Ammon's horn (tissue), 1 donor: ENCODE measurements at places on chromosomes 12 and 14.

DNA sequence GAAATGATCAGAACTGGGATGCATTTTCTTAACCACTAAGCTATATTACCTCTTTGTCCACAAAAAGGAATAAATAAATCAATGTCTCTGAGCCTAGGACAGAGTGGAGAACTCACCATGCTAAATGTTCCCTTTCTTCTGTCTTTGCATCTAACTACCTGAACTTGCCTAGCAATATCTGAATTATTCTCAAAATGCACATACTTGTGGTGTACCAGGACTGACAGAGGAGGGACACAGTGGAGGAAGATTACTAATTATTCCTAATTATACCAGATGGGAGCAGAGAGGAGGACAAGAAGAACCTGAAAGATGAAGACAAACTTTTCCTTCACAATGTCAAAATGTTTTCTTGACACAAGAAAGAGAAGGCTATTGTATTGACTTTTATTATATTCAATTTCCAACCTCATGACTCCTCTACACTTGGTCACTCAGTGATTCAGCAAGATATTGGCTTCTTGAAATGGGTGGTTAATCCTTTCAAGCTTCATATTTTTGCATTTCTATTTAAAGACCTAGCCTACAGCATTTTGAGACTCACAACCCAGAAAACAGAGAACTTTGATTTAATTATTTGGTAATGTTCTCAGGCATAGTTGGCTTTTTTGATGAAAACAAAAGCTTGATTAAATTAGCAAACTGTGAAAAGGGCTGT is 117.2 kb upstream of the LRFN5 start:
- no peak for DNase-seq

- DNase-seq, result no peak
These were observed 60.7 kb upstream of the PYGL start for GRCh38 chr14:51004801-51005526.

DNA sequence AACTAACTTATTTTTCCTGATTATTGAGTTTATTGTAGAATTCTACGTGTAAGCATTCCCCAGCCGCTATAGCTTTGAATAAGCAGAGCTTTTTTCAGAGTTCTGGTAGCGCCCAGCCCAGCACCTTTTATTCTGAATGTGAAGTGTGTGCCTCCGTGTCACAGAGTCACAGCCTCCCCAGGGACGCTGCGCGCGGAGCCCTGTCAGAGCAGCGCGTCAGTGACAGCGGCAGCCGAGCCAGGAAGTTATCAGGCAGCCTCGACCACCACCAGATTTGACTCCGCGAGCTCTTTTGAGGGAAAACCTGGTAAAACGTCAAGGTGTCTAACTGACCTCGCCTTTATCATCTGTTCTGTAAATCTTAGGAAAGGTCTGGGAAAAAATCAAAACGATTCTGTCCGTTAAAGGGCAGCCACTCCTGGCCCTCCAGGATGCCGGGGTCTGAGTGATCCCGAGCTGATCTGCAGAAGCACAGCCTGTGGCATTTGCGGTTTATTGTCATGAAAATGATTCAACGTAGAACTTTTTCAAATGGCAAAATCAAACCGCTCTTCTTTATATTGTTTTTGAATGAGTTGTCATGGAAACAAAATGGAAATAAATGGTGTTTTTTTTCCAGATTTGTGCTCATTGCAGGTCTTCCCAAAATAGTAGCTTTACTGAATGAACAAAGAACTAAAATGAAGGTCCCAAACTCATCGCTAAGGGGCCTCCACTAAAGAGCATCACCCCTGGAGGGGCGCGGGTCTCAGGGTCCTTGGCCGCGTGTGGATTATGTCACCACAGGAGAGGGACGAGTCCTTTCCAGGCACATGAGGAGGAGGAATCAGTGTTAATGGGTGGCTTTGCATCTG is 43.1 kb upstream of the MMP17 start:
- no peak for DNase-seq

DNA sequence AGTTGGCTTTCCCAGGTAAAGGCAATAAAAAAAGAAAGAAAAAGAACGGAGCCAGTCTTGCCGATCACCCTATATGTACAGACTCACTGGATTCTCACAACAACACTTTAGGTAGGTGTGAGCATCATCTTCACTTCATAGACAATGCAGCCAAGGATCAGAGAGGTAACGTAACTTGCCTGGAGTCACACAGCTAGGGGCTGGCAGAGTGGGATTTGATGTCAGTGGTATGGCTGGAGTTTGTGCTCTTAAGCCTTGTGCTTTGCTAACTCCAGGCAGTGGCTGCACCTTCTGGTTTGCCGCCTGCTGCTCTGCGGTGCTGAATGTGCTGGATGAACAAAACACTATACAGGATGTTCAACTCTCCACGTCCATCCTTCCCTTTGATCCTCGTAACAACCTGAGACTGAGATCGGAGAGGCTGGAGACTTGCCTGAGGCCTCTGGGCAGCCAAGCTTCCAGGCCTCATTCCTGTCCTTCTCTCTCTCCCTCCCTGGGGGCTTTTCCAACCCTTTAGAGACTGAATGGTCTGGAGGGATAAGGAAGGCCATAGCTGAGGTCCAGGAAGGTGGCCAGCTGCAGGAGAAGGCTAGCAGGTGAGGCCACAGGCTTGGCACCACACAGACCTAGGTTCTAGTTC is 8.1 kb downstream of the ISM2 start:
- no peak for DNase-seq

- DNase-seq, result no peak
These were observed 6.2 kb downstream of the PGF start for GRCh38 chr14:74949191-74949601.

GRCh38 chr12:25986180-25986579 is 27.7 kb downstream of the RASSF8 start:
- no peak for DNase-seq

DNA sequence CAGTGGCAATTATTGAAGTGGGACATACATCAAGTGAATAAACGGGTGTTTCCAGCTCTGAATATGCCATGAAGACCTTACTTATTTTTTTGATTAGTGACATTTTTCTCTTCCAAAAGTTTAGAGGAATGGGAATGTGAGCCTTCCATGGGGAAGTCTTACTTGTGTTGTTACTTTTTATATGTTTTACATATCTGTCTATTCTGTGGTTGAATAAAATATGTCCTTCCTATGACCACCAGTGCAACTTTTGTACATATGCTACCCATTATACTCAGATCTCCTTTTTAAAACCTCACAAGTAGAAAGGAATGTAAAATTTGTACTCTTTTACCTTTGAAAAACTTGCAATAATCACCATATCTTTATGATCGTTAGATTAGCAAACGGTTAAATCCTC is 132.7 kb downstream of the MSRB3 start:
- DNase-seq, result no peak

GRCh38 chr14:80428171-80428570 is 216.9 kb upstream of the DIO2 start:
- DNase-seq, result no peak

DNA sequence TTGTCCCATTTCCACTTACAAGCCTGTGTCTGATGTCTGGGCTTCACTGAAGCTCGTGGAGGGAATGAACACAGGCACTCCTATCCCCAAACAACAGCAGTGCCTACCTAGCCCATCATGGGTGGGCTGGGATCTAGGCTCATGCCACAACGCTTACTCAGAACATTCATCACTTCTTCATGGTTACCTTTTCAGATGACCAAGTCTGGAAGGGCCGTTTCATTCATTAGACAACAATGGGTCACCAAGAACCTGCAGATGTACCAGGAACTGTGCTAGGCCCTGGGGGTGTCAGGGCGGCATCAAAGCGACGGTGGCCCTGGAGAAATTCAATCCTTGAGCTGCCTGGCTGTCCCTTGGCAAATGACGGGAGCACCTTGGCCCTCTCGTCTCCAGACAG is 64.9 kb upstream of the FZD10 start:
- no peak for DNase-seq

GRCh38 chr14:77892381-77892871 is 92.5 kb downstream of the ADCK1 start:
- DNase-seq, result no peak

DNA sequence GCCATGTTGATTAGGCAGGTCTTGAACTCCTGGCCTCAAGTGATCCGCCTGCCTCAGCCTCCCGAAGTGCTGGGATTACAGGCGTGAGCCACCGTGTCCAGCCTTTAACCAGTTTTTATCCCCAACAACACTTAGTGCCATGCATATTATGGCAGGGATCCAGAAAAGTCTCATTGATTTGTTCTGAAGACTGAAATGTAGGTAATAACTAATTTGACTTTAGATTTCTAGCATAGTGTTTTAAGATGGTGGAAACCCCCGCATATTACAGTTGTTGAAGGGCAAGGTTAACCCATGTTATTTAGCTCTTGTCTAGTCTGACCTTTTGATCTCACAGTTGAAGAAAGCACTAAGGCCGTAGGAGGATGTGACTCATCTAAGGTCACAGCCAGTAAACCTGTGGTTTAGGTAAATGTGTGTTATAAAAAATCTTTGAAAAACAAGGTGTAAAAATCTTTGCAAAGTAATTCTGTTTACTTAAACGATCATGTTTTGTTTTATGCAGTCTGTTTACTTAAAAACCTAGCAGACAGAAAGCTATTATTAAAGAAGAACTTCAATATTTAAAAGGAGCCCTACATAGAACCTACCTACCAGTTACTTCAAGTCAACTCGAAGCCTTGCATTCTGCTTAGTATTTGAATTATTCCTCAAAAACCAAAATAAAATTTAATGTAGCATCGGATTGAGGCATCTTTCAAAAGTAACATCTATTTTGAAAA is 24.8 kb downstream of the BICDL1 start:
- no peak for DNase-seq

- no peak for DNase-seq
These were observed 365 bp upstream of the CCDC88C start for GRCh38 chr14:91417983-91418386.

GRCh38 chr12:68477261-68477772 is 133.4 kb upstream of the RAP1B start:
- DNase-seq, result no peak

DNA sequence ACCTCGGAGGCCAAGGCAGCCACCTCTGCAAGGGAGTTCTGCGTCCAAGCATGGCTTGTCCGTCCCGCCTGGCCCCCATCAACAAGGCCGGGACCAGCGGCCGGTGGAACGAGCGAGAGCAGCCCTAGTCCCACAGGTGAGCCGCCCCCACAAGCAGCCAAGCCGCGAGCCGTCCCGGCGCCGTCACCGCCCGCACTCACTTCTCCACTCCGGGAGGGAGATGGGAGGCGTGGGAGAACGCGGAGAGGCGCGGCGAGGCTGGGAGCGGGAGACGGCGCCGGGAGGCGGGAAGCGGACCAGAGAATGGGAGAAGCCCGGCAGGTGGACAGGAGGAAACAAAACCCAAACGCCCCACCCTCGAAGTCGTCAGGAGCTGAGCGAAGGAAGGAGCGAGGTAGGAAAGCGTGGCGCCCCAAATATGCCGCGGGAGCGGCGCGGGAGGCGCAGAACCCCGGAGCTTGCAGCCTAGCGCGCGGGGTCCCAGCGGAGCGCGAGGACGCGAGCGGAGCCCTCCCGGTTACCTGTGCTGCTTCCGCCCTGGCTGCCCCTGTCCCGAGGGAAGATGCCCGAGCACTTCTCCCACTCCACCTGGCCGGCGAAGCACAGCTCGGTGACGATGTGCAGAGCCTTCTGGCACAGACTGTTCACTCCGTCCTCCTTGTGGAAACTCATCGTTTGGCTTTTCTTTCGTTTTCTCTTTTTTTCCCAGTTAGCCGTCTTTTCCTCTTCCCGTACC is 600 bp downstream of the SYT10 start:
- DNase-seq, result no peak

DNA sequence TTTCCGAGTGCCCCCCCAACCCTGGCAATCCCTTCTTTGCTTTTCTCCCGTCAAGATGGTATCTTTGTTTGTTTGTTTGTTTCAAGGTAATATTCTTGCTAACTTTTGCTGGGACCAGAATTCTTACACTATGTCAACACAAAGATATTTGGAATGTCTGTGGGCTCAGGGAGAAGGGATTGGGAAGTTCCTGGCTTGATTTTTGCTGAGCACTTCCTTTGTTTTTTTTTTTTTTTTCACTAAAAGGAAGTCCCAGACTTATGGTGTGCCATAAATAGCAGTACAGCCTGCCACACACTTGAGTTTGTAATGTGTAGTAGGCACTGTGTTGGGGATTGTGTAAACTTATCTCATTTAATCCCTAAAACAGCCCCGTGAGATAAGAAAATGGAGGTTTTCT is 11.2 kb upstream of the RNU6-7 start:
- DNase-seq, result peak; percentile 10

- no peak for DNase-seq
These were observed 26.1 kb downstream of the CEP170B start for GRCh38 chr14:104891121-104891551.

- no peak for DNase-seq
These were observed 23.7 kb downstream of the VDR start for GRCh38 chr12:47881051-47881450.

DNA sequence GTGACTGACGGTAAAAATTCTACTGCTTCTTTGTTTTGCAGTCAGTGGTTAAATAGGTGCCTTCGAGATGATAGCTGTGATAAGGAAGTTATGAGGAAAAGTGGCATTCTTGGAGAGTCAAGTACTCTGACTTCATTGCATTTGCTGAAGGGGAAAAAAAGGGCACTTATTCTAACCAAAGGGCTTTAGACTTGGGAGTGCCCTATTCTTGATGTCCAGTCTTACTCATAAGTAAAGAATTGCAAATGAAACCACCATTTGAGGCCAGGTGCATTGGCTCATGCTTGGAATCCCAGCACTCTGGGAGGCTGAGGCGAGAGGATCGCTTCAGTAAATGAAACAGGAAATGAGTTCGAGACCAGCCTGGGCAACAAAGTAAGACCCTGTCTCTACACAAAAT is 40.3 kb downstream of the BRAP start:
- no peak for DNase-seq

GRCh38 chr14:71726580-71727021 is 205.6 kb upstream of the RGS6 start:
- DNase-seq, result no peak

DNA sequence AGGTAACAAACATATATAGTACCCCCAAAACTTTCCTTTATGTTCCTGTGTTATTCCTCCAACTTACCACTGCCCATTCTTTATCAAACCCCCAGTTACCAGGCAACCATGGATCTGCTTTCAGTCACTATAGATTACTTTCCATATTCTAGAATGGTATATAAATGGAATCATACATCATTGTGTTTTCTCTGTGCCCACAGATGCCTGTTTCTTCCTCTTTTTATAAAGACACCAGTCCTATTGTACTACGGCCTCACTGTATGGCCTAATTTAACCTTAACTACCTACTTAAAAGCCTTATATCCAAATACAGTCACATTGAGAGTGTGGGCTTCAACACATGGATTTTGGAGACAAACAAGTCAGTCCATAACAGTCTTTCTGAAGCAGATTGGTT is 2.6 kb downstream of the TAS2R14 start:
- no peak for DNase-seq

GRCh38 chr12:29301114-29301513 is 79.9 kb downstream of the ERGIC2 start:
- no peak for DNase-seq

GRCh38 chr12:116087962-116088361 is 189.5 kb downstream of the MED13L start:
- DNase-seq, result no peak
